Activated naive CD8-positive, alpha-beta T cell treated with anti-CD3 and anti-CD28 coated beads, Interleukin-2, amount 50 U/mL, for 24 hours (primary cell): ENCODE measurements at places on chromosomes 3 and 15.

DNA sequence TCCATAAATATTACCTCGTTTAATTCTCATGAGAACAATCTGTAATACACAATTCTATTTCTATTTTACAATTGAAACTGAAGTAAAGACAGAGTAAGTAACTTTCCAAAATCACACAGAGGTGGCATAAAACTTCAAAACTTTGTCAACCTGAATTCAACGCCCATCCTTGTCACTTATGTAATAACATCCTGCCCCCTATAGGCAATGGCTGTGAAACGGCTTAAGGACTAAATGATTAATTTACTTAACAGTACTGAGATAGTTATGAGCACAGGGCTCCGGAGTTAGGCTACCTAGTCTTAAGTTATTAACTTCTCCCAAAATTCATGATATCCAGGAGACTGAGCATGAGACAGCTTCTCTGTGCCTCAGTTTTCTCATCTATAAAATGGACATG lies 293.1 kb upstream of the CHRM5 start:
- H3K36me3 ChIP-seq, result no peaks in the 10 kb centered on the region
- no peak for DNase-seq
- no peaks in the 10 kb centered on the region for H3K4me1 ChIP-seq
- H3K4me3 ChIP-seq, result no peak overlapping the region
- no peak overlapping the region for H3K27ac ChIP-seq

DNA sequence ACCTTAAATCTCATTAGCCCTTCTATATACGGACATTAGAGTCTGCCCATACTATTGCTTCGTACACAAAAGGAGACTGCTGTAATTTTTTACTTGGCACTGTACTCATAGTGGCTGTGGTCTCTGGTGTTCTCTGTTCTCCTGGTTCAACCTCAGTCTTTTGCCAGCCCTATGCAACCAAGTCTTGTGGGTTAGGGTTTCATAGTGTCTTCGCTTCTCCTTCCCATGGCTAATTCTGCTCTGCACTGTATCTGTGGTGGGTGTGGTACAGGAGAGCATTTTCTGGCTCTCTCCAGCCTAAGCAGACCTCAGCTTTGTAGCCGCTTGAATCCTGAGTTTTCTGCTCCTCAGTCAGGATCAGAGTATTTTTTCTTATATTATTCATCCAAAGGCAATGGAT lies 981.2 kb downstream of the SQOR start:
- DNase-seq, result no peak
- H3K4me3 ChIP-seq, result no peak overlapping the region
- H3K27me3 ChIP-seq, result no peaks in the 10 kb centered on the region
- no peaks in the 10 kb centered on the region for H3K4me1 ChIP-seq

DNA sequence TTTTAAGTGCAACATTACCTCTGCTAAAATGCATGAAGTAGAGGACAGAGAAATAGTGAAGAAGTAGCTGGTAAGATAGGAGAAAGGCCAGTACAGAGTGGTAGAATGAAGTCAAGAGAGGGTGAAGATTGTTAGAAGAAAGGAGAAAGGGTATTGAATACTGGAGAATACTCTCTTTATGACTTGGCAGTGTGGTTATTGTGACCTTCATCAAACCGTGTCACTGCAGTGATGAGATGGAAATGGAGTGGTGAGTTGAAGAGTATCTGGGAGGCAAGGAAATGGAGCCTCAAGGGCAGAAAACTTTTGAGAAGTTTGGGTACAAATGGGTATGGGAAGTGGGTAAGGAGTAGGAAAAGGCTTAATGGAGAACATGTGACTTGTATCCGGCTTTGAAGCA lies 24.7 kb downstream of the MINDY2 start:
- H3K4me1 ChIP-seq, result peaks cover 16% of the 10 kb centered on the region
- no peaks in the 10 kb centered on the region for H3K27me3 ChIP-seq
- H3K27ac ChIP-seq, result no peak overlapping the region

- peaks cover 49% of the 10 kb centered on the region for H3K4me1 ChIP-seq
- H3K36me3 ChIP-seq, result no peaks in the 10 kb centered on the region
- H3K4me3 ChIP-seq, result no peak overlapping the region
- DNase-seq, result peak; percentile 85
Measured at GRCh38 chr3:15268033-15268631, 62.1 kb downstream of the CAPN7 start.

- H3K4me1 ChIP-seq, result peaks cover 38% of the 10 kb centered on the region
- no peak overlapping the region for H3K4me3 ChIP-seq
- no peaks in the 10 kb centered on the region for H3K27me3 ChIP-seq
- H3K27ac ChIP-seq, result no peak overlapping the region
- no peak for DNase-seq
Measured at GRCh38 chr3:58474348-58474911, 17.5 kb upstream of the KCTD6 start.

DNA sequence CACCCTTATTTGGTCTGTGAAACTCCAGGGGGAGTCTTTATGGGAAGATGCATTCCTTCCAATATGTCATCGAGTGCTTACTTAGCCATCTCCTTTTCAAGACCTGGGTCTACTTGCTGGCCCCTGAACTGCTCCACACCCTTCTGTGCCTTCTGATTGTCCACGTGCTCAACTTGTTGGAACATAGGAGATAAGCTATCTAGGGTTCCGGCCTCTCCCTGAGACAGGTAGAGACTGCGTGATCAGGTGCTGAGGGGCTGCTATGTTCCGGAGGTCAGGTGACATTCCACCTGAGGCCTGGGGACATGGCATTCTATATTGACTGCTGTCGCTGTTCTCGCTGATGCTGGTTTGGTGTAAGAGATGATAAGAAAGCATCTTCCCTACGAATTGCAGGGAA lies 65.6 kb downstream of the ATP1B3 start:
- H3K27me3 ChIP-seq, result no peaks in the 10 kb centered on the region
- H3K4me3 ChIP-seq, result no peak overlapping the region
- peaks cover 21% of the 10 kb centered on the region for H3K4me1 ChIP-seq
- H3K36me3 ChIP-seq, result no peaks in the 10 kb centered on the region
- no peak for DNase-seq

DNA sequence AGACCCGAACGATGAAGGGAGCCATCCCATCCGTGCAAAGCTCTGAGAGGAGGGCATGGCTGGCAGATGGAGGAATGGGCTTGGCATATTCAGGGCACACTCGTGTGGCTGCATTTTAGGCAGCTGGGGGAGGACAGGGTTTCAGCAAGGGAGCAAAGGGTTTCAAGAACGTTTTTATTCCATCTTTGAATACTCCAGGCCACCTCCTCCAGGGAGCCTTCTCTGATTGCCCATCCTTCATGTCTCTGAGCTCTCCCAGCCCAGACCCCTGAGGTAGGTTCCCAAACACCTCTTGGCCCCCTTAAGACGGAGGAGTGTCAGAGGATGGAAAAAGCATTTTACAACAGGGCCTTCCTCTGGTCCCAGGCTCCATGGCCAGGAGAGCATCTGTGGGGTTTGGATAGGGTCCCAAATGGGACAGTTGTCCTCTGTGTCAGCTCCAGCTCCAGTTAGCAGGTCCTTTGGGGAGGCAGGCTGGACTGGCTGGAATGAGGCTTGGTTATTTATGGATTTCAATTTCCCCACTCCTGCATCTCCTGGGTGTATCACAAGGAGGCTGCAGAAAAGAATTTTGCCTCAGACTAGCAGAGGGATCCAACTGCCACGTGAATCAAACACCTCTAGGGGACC lies 17.7 kb upstream of the SLC6A1 start:
- DNase-seq, result no peak
- no peak overlapping the region for H3K27ac ChIP-seq
- no peaks in the 10 kb centered on the region for H3K36me3 ChIP-seq
- H3K4me3 ChIP-seq, result no peak overlapping the region
- no peaks in the 10 kb centered on the region for H3K4me1 ChIP-seq

DNA sequence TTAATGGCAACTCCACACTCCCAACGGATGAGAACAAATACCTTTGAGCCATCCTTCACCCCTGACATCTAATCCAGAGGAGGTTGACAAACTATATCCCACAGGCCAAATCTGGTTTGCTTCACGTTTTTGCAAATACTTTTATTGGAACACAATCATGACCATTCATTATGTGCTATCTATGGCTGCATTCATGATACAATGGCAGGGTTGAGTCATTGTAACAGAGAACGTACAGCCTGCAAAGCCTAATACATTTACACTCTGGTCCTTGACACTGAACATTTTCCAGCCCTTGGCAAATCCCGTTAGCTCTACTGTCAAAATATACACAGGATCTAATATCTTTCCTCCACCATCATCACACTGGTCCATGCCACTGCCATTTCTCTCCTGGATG lies 7.6 kb upstream of the PRICKLE2 start:
- DNase-seq, result no peak
- no peaks in the 10 kb centered on the region for H3K36me3 ChIP-seq
- no peak overlapping the region for H3K4me3 ChIP-seq
- H3K4me1 ChIP-seq, result no peaks in the 10 kb centered on the region
- H3K27me3 ChIP-seq, result peaks cover 4% of the 10 kb centered on the region

DNA sequence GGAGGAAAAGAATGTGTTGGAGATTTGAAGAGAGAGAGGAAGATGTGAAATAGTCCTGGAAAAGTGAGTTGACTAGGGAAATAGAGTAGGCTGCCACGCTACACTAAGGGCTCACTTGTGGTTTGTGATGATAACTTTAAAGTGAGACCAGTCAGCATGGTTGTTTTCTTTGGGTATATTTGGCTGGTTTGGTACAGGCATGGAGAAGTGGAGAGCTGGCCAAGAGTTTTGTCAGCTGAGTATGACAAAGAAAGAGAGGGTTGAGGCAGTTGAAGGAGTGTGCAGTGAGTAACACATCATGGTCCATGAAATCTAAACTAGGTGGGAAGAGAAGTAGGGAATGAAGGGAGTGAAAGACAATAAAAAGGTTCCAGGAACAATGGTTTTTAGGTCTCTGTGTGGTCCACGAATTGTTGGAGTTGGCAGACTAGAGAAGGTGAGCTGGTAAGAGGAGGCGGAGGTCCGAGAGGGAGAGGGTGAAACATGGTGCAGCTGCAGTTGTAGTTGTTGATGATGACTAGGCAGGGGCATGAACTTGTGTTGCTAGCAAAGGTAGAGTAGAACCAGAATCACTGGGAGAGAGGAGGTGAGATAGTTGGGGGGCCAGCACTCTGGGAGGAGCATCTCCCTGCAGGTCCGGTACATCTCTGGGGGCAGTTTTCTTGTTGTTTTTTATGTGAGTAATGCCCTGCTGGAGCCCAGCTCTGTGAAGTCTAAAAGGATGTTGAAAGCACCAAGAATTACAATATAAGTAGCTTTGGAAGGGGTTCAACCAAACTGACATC lies 21.0 kb downstream of the ZNF80 start:
- no peak for DNase-seq
- peaks cover 19% of the 10 kb centered on the region for H3K36me3 ChIP-seq

DNA sequence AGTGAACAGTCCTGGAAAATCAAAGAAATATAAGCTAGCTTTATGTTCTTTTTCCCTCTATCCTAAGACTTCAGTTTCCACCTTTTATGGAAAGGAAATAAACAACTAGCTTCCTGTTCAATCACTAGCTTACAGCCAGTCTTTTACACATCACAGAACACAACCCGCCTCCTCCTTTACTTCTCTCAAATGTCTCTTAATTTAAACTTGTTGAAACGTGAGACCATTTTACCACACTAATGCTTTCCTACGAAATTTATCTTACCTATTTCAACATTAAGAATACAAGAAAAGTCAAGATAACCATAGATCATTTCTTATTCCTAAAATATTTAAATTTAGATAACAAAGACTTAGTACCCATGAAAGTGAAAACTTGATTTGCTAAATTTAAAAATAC lies 6.2 kb downstream of the PRTG start:
- H3K4me3 ChIP-seq, result no peak overlapping the region
- H3K27ac ChIP-seq, result no peak overlapping the region
- H3K4me1 ChIP-seq, result no peaks in the 10 kb centered on the region
- peaks cover 31% of the 10 kb centered on the region for H3K27me3 ChIP-seq
- no peaks in the 10 kb centered on the region for H3K36me3 ChIP-seq

DNA sequence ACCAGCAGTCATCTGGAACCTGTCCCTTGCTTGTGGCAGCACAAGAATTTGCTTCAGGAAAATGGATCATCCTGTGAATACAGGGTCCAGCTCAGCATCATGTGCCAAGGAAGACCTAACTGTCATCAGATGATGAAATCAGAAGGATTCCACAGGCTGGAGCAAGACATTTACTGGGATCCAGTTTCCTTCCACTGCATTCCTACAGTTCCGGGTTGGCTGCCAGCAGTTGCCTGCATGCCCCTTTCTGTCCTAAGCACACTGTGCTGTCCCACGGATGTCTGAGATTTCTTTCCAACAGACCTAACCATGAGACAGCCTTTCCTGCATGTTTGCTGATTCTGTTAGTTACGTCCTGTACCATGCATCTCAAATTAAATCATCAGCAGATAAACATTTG lies 140.7 kb downstream of the IMPG2 start:
- H3K27ac ChIP-seq, result no peak overlapping the region
- H3K4me3 ChIP-seq, result no peak overlapping the region
- no peak for DNase-seq
- no peaks in the 10 kb centered on the region for H3K4me1 ChIP-seq
- no peaks in the 10 kb centered on the region for H3K36me3 ChIP-seq
- no peaks in the 10 kb centered on the region for H3K27me3 ChIP-seq

DNA sequence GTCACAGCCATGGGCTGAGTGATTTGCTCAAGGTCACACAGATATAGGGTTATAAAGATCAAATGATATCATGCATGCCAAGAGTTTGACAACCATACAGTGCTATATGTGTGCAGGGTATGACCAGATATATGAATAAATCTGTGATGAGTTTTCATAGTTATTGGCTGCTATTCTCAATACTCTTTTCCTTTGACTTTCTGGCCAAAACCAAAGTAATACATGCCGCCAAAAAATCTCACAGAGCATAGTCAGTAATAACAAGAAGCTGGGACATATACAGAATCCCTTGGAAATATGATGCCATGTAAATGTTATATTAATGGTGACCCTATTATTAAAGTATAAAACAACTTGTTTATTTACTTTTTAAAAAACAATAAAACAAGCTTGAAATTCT lies 11.6 kb upstream of the TSC22D2 start:
- no peaks in the 10 kb centered on the region for H3K36me3 ChIP-seq
- no peak overlapping the region for H3K27ac ChIP-seq
- no peak overlapping the region for H3K4me3 ChIP-seq

DNA sequence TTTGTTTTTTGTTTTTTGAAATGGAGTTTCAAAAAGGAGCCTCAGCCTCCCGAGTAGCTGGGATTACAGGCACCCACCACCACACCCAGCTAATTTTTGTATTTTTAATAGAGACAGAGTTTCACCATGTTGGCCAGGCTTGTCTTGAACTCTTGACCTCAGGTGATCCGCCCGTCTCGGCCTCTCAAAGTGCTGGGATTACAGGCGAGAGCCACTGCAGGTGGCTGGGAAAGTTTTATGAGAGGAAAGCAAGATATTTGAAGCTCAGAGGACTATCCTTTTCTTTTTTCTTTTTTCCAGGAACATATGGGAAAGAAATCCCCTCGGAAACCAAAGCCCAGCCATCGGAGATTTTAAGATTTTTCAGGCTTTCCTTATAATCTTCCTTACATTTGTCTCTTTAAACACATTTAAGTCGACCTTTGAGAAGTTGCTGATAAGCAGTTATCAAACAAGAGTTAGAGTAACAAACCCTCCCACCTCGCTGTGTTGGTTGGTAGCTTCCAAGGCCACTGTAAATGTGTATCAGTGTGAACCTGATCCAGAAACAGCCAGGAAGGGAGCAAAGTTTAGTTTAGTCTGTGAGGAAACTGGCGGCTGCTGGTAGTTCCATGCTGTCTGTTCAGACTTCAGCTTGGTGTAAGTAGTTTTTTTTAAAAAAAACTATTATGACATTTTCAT lies 34.5 kb upstream of the MAP3K13 start:
- peaks cover 10% of the 10 kb centered on the region for H3K4me1 ChIP-seq
- H3K27me3 ChIP-seq, result no peaks in the 10 kb centered on the region
- no peak overlapping the region for H3K27ac ChIP-seq
- no peak overlapping the region for H3K4me3 ChIP-seq

- no peaks in the 10 kb centered on the region for H3K36me3 ChIP-seq
- DNase-seq, result no peak
- no peak overlapping the region for H3K4me3 ChIP-seq
- H3K27me3 ChIP-seq, result peaks cover 3% of the 10 kb centered on the region
- H3K4me1 ChIP-seq, result no peaks in the 10 kb centered on the region
Measured at GRCh38 chr3:53790470-53790869, 55.7 kb downstream of the CHDH start.
